ENCODE measurements at places on chromosomes 13 and 19.

DNA sequence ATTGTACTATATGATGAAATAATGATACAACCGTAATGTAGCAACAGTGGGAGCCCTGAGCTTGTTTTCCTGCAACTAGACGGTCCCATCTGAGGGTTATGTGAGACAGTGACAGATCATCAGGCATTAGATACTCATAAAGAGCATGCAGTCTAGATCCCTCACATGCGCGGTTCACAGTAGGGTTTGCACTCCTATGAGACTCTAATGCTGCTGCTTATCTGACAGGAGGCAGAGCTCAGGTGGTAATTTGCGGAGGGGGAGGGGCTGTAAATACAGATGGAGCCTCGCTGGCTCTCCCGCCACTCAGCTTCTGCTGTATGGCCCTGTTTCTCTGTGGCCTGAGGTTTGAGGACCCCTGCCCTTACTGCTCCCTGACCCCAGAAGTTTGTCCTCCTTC, 13.7 kb downstream of the EPHX3 start:
- no peak for DNase-seq

DNA sequence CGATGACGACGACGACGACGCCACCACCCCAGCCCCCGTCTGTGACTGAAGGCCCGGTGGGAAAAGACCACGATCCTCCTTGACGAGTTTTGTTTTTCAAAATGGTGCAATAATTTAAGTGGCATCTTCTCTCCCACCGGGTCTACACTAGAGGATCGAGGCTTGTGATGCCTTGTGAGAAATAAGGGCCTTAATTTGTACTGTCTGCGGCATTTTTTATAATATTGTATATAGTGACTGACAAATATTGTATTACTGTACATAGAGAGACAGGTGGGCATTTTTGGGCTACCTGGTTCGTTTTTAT, 2.5 kb downstream of the KLF2 start:
- DNase-seq: no peak

GRCh38 chr13:59842507-59842906, 321.2 kb downstream of the DIAPH3 start:
- DNase-seq: no peak

DNA sequence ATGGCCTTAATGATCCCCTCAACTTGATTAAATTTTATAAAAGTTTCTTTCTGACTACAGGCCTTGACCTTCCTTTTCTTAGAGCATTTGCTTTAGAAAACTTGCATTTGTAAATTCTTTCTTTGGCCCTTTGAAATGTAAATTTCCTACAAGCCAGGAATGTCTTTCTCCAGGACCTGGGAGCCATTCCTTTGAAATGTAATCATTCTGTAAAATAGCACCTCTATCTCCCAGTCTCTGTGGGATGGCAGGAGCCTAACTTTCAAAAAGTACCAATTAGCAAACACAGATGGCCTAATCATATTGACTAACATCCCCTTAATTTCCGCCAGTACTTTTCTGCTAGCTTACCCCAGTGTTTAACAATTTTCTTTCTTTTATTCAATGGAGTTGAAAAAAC, 1394.2 kb upstream of the ATXN8OS start:
- DNase-seq: no peak

DNA sequence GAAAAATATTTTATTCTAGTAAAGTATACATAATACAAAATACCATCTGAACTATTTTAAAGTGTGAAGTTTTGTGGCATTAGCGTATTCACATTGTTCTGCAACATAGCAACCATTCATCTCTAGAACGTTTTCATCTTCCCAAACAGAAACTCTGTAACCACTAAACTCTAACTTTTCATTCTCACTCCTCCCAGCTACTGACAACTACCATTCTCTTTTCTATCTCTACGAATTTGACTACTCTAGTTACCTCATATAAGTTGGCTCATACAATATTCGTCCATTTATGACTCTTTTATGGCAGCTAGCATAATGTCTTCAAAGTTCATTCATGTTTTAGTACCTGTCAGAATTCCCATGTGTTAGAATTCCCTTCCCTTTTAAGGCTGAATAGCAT, 150.5 kb upstream of the MIR17HG start:
- no peak for DNase-seq

GRCh38 chr19:51576850-51577249, 5.8 kb downstream of the ZNF175 start:
- no peak for DNase-seq

GRCh38 chr13:73090116-73090822, 31.5 kb downstream of the KLF5 start:
- no peak for DNase-seq

- no peak for DNase-seq
Observed at GRCh38 chr19:7674010-7675005, 2.6 kb upstream of the MCEMP1 start.

- no peak for DNase-seq
Observed at GRCh38 chr19:55308281-55308680, 16.9 kb downstream of the TMEM150B start.

DNA sequence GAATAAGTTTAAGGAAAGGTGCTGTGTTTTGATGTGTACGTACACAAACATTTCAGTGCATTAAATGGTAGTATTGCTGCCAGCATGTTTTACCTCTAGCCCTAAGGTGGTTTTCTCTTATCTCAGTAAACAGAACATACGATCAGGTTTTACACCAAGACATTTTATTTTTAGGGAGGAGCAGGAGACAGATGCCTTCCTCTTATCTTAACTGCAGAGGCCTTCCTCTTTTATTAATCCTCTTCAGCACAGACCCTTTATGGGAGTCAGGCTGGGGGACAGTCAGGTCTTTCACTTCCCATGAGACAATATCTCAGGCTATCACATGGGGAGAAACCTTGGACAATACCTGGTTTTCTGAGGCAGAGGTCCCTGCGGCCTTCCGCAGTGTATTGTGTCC, 14.9 kb upstream of the ZNF611 start:
- DNase-seq: no peak

DNA sequence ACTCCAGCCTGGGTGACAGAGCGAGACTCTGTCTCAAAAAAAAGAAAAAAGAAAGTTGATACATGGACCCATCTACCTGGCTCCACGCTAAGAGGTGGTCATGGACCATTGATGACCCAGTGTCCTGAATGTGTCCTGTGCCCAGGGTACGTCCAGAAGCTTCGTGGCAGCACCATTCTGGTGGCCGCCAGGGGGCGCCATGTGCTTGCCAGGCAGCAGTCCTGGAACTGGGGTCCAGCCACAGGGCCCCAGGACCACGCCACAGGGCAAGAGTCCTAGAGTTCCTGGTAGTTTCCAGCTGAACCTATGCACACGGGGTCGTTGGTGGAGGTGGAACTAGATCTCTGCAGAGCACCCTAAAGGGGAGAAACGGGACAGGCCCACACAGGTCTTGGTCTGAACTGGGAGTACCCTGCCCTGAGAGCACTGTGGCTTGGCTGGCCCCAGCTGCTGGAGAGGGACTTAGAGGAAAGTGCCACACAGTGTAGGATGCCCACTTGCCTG, 19.9 kb upstream of the FBXO27 start:
- DNase-seq: peak; percentile 48

GRCh38 chr13:111899714-111900389, 167.1 kb upstream of the SOX1 start:
- DNase-seq: no peak

DNA sequence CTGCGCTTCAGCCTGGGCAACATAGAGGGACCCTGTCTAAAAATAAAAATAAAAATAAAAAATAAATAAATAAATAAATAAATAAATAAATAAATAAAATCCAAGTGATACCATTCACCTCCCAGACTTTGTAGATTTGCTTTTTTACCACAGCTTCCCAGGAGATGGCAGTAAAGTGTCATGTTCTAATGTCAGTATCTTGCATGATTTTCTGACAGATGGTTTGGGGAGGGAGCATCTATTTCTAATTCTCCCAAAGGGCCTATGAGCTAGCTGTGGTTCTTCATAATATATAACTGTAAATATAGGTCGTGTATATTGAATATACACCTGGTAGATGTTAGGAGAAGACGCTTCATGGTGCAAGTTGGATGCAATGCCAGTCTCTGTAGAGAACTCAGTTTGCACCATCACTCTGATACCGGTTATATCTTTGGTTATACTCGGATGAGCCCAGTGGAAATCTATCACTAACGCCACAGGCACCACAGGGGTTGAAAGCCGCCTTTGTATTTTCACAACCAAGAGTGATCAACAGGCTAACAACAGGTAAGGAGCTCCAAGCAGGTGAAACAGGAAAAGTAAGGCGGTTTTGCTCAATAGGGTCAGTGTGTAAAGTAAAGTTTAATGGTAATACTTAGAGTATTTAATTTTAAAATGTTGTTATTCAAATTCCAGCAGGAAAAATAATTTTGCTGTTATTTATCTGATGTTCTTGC, 13.9 kb downstream of the APLP1 start:
- no peak for DNase-seq

- DNase-seq: no peak
Observed at GRCh38 chr19:2556221-2557092, 80.5 kb downstream of the GADD45B start.

DNA sequence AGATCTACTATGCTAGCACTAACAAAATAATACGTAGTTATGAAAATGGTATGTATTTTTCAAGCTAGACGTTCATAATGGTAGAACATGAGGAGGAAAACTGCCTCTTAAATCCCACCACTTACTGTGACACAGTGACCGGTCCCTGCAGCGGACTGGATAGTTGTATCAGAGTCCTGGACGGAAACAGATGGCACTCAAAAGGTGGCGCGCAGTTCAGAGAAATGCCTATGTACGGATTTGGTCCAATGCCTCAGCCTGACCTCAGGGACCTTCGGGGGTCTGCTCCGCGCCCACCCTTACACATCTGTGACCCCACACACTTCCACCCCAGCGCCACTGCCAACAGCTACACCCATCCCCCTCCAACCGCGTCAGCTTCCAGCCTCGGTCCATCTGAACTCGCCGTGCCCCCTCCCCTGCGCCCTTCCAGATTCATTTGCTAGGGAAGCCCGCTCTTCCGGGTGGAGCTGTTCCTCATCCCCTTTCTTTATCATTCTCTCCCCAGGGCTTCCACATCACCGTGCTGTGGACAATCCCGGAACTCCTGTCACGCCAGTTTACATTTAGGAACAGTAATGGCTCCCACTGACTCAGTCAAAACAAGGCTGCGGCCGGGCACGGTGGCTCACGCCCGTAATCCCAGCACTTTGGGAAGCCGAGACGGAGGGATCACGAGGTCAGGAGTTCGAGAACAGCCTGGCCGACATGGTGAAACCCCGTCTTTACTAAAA, 792 bp upstream of the LENG8 start:
- DNase-seq: no peak

DNA sequence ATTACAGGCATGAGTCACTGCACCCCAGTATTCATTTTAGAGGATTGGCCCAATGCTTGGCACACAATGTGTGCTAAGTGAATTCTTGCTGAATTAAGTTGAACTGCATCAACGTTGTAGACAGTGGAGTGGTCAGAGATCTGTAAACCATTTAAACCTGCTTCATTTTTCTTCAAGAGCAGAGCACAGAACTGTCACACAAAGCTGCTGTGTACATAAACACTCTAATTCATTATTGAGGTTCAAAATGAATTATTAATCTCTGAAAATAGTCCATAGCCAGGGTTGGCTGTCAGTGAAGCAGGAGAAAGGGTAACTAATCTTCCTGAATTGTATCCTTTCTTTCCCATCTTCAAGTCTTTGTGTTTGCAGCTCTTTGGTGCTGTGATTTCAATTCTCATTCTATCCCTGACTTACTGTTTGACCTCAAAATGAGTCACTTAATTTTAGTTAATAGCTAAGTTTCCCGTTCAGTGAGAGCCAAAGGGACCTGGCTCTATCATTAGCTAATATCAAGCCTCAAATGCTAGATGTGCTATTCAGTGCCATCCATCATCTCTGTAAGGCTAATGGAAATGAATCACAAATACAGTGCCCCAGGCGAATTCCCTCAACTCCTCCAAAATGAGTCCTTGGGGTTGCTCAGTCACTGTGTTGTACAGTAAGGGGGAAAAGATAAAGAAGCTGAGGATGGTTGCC, 77.0 kb upstream of the TSC22D1 start:
- DNase-seq: no peak

DNA sequence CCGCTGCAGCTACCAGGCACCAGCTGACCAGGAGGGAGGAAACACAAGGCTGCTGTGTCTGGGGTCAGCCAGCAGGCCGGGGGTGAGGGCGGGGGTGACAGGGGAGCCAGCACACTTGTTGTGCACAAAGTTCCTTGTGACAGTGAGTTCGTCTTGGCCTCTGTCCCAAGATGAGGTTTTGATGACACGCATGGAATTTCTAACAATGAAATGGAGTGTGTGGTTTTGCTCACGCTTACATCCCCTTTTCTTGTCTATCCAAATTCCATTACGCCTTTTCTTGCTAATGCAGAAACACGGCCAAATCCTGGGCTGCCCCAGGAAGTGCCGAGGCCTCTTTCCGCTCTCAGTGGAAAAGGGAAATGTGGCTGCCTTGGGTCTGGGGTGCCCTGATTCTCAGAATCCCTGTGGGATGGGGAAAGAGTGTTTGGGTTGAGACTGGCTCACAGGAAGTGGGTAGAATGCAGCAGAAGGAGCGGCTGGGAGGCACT, 73.8 kb downstream of the GADD45B start:
- DNase-seq: no peak

DNA sequence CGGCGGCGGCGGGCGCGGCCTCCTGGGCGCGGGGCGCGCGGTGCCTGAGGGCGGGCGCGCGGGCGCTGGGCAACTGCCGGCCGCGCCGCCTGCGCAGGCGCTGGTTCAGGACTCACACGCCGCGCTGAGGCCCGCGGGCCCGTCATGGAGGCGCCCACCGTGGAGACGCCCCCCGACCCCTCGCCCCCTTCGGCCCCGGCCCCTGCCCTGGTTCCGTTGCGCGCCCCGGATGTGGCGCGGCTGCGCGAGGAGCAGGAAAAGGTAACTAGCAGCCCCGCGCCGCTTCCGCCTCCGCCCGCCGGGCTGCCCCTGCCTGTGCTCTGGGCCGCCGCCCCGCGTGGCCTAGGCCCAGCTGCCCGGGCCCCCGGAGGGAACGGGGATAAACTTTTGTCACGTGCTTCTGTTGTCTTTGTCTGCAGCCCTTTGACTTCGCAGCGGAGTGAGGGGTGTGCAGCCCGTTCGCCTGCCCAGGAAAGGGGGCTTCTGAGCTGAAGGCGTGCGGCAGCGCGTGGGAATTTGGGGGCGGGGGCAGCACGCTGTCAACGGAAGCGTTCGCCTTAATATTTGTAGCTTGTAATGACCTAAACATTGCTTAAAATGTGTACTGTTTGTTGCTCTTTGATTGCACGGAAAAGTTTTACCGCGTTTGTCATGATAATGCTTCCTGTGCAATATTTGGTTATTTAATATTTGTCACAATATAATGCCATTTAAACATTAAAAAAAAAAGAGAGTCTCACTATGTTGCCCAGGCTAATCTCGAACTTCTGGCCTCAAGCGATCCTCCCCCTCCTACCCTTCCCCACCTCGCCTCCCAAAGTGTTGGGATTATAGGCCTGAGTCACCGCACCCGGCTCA, 594 bp downstream of the URI1 start:
- DNase-seq: peak; percentile 35

- DNase-seq: no peak
Observed at GRCh38 chr13:48006396-48006795, 5.3 kb upstream of the SUCLA2 start.

DNA sequence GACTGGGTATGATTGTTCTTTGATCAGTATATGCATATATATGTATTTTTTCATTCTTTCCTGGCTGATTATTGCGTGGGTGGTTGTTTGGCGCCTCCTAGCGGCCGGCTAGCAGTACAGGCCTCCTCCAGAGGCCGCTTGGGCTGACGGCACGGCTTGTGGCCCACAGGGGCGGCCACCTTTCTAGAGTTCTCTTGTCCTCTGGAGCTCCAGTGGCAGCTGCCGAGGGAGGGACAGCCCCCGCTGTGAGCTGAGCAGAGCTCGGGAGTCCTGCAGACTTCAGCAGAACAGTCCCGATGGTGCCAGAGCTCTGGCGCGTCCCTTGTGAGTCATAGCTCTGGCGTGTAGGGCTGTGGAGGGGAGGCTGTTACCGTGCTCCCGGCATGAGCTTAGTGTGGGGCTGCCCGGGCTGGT, 22.5 kb upstream of the ZNF429 start:
- peak; percentile 35 for DNase-seq
